ENCODE measurements at places on chromosomes 4 and X. TPM values are rescaled to one million over a fixed set of nuclear protein-coding genes. Genes with fewer than 3 reads are reported as not detected.

Gene MAGEA2B
- not detected for polyA plus RNA-seq

Gene TBC1D14
- polyA plus RNA-seq, result 17.9 TPM

Gene PLAC8
- 3.2 TPM for polyA plus RNA-seq

Gene PDHA2
- polyA plus RNA-seq, result not detected

Gene NAA11
- not detected for polyA plus RNA-seq

Gene AADAT
- polyA plus RNA-seq, result 11.2 TPM

Gene STATH
- polyA plus RNA-seq, result not detected

Gene CACNA1F
- 0.38 TPM for polyA plus RNA-seq

Gene NHS
- 4.3 TPM for polyA plus RNA-seq

Gene ZFYVE28
- polyA plus RNA-seq, result 14.3 TPM

Gene MND1
- polyA plus RNA-seq, result not detected

Gene MAGEA8
- polyA plus RNA-seq, result not detected

Gene STOX2
- polyA plus RNA-seq, result 0.13 TPM

Gene CDX4
- not detected for polyA plus RNA-seq

Gene LONRF3
- 3.7 TPM for polyA plus RNA-seq
